Kidney tubule cell (primary cell): ENCODE measurements at places on chromosomes 3 and 15.
A peak's percentile ranks its signal among the peaks of the same experiment; 100 is the strongest.

GRCh38 chr3:64411101-64411500 is 185.8 kb upstream of the PRICKLE2 start:
- DNase-seq = no peak

DNA sequence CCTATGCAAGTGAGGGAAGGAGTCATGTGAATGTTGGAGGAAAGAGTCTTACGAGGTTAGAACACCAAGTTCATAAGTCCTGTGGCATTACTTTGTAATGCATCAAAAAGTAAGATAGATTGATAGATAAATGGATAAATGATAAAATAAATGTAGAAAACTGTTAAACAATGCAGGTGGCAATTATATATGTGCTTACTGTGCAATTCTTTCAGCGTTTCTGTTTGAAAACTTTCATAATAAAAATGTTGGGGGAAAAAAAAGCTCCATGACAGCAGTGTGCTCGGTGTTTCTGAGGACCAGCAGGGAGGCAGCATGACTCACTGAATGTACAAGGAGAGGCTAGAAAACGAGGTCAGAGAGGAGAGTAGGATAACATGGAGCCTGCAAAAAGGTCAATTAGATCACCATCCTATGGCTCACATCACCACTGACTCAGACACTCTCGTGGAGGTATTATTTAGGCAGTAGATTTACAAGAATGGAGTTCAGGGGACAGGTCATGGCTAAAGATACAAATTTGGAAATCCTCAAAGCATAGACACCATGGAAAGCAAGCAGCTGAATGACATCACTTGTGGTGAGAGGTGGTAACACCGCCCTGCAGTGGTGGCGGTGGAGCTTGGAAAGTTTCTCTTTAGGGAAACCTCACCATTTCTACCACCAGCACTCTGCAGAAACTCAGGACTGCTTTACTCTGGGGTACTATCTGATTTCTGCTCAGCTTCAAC is 219.8 kb downstream of the CTNNB1 start:
- DNase-seq = peak; percentile 73

DNA sequence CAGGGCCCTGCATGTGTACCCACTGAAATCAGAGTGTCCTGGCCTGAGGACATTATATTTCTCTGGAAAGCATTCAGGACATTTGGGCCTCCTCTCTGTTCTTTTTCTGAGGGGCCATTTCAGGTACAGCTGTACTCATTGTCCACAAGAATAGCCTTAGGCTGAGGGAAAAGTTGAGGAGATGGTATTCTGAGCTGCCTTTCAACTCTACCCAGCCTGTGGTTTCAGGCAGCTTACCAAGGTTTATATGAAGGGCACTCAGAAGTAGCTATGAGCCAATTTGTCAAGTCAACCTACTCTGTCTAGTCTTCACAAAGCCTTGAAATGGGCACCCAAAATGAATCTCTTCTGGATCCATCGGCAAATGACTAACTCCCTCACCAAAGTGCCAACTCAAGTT is 9.4 kb downstream of the ATP13A4 start:
- DNase-seq = no peak

DNA sequence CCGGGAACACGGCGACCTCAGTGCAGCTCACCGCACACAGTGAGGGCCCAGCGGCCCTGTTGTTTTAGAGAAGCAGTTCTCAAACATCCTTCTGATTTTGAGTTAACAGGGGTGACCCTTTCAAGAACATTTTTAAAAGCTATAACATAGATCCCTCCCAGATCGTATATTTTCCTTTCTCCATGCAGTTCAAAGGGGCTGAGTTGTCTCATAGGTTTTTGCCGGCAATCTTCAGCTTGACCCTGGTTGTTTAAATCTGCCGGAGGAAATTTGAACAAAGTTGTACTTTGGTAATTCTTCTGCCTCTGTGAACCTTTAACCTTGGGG is 14.3 kb downstream of the EEFSEC start:
- DNase-seq = no peak

GRCh38 chr15:39575180-39575579 is 5.7 kb upstream of the THBS1 start:
- DNase-seq = no peak

- DNase-seq = no peak
These were observed 19.2 kb downstream of the RAD51 start for GRCh38 chr15:40714144-40714543.

DNA sequence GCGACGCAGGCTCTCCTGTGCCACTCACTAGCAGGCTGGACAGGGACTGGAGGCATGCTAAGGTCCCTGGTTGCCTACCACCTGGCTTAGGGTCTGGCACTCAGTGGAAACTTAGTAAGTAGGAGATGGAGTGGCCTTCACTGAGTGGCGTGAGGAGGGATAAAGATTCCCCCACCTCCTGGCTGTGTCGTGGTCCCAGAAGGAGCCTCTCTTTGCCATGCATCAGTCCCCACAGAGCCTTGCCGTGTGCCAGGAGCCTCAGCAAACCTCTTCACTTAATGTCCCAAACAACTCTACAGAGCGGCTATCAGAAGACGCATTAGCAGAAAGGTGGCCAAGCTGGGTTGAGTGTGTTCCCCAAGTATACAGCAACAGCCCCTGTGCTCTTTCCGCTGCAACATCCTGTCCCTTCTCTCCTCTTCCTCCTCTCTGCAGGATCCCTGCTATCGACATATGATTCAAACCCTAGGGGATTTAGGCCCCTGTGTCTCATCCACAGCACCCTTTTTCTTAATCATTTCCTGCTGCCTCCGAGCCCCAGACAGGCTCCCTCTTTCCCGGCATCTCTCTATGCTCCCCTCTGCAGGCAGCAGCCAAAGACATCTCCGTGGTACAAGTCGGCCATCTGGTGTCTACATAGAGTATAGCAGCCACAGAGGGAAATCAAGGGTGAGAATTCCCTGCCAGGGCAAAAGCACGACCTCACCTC is 66.7 kb downstream of the SLC6A1 start:
- peak; percentile 78 for DNase-seq

- DNase-seq = no peak
These were observed 2.8 kb upstream of the MESP1 start for GRCh38 chr15:89753855-89754254.

GRCh38 chr3:45952456-45952855 is 9.2 kb downstream of the CXCR6 start:
- no peak for DNase-seq

DNA sequence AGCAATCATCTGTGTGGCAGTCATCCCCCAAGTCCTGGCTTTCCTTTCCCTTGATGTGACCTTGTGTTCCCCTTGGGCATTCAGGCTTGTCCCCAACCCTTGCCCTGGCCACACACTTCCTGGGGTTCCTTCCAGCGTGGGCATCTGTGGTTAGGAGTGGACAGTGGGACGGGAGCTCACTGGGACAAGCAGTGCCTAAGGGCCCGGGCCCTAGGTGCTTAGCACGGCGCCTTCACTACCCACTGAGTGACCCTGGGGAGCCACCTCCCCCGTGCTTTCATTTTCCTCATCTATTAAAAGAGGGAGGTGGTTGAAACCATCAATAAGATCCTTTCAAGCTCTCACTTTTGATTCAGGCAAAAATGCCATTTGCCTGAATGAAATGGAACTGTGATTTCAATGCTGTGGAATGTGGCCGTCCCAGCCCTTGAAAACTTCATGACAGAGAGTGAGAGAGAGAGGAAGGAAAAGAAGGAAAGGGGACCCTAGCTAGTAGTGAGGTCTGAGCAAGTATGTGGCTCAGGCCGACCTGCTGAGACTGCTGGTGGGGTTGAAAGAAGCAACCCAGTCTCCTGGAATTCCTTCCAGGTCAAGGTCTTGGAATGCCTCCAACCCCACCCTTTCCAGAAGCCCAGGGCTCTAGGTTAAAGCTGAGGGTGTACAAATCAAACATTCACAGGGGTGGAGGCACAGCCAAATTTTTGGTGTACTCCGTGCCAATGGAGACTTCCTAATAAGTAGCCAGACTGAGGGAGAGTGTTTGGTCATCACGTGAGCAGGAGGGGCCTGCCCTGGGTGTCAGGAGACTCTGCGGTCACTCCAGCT is 302.9 kb downstream of the TLE3 start:
- DNase-seq = peak; percentile 92

DNA sequence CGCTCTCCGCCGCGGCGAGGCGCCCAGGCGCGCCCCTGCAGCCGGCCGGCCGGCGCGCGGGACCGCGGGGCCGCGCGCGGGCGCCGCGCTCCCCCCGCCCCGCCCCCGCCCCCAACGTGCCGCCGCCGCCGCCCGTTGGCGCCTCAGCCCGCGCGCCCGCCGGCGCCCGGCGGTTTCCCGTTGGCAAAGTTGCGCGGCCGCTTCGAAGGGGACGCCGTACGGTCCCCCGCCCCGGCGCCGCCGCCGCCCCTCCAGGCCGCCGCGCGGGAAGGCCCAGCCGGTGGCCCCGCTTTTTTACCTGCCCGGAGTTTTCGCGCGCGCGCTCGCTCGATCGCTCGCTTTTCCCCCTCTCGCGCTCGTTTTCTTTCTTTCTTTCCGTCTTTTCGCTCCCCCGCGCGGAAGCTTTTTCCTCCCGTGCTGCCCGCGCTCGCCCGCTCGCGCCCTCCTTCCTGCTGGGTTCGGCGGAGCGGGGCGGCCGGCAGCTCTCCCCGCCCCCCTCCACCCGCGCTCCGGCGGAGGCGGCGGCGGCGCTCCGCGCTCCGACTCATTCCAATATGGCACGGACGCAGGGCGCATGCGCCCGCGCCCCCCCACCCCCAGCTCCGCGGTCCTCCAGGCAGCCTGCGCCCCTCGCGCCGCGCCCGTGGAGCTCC is at the start of gene SFMBT1:
Gene SFMBT1, minus strand, starts transcription at position 556 of the 653 bp plus-strand sequence. CDS start 76,945 bp downstream, outside the sequence.
- DNase-seq = peak; percentile 75

- DNase-seq = peak; percentile 54
These were observed 2.5 kb upstream of the PLCB2 start for GRCh38 chr15:40310001-40310959.

- no peak for DNase-seq
These were observed 96.0 kb downstream of the C3orf70 start for GRCh38 chr3:185056908-185057307.

DNA sequence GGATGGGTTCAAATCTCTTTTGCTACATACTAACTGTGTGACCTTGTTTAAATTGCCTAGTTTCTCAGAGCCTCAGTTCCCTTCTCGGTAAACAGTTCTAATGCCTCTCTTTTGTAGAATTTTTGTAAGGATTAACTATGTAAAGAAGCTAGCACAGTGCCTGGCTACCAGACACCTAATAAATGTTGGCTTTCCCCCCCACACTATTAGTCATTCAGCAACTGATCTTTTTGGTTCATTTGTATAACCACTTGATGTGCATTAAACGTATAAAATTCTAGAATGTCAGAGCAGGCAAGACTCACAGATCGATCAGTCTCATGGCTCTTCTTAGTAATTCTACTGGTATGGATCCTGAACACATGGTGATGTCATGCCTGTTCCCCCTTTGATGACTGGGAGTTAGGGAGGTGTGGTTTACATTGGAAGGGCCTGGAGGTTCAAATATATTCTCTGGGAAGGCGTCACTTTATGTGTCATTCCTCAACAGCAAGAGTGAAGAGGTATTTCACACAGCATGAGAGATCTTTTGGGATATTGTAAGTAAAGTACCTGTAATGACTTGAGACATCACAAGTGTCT is 6.5 kb downstream of the TAGLN3 start:
- peak; percentile 54 for DNase-seq

GRCh38 chr3:23685541-23686258 is 120.1 kb upstream of the UBE2E1 start:
- DNase-seq = peak; percentile 100

DNA sequence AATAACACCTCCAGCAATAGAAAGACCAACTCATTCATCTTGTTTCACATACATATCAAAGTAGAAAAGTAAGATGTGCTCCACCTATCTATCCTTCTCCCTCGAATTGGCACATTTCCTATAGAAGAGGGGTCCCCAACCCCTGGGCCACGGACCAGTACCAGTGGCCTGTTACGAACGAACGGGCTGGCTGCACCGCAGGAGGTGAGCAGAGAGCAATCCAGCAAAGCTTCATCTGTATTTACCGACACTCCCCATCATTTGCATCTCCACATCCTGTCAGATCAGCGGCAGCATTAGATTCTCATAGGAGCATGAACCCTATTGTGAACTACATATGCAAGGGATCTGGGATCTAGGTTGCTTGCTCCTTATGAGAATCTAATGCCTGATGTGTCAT is 95.0 kb upstream of the CGNL1 start:
- DNase-seq = no peak

DNA sequence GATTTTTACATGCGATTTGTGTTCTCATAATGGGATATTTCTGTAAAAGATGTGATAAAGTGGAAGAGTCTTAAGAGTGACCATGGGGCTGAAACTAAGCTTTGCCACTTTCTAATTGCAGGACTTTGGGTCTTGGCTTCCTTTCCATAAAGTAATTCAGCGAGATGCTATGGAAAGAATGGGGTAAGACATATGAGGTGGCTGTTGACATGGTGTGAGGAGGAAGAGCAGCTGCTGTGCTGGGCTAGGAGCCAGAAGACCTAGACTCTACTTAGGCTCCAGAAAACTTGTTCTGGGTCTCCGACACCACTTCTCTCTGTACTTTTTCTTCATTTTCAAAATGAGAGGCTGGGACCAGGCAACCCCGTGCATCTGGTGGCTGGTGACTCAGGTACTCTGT is 654.5 kb upstream of the CFAP20DC start:
- DNase-seq = no peak
